NCI-H2081 treated with DMSO at 0.1 percent for 48 hours (cell line): ENCODE measurements at places on chromosomes 5 and 9.

- DNase-seq: no peak
Observed at GRCh38 chr5:61320860-61321259, 11.2 kb upstream of the ZSWIM6 start.

- DNase-seq: no peak
Observed at GRCh38 chr9:131781069-131781468, 41.2 kb upstream of the RAPGEF1 start.

- DNase-seq: no peak
Observed at GRCh38 chr5:148938522-148938882, 112.1 kb downstream of the ADRB2 start.

DNA sequence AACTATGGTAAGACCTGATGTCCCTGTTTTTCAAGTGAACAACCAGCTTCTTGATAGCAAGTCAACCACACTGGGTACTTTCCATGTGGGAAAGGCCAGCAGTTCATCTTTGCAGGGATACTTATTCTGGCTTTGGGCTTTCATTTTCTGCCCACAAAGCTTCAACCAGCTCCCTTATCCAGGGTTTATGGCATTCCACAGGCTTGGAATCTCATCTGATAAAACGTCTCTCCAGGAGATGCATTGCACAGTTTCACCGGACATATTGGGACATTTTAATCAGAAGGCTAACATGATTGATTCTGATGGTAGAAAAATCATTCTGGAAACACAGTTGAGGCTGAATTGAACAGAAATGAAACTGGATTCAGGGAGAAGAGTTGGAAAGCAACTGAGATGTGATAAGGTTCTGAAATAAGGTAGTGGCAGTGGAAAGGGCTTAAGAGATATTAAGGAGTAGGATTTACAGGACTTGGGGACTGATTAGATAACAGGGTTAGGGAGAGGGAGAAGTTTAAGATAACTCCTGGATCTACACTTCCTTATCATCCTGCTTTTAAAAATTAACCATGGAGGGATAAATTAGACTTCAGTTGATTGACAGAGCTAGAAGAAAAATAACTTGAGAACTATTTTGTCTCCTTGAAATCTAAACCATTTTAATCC, 195.8 kb upstream of the FBXL7 start:
- no peak for DNase-seq

DNA sequence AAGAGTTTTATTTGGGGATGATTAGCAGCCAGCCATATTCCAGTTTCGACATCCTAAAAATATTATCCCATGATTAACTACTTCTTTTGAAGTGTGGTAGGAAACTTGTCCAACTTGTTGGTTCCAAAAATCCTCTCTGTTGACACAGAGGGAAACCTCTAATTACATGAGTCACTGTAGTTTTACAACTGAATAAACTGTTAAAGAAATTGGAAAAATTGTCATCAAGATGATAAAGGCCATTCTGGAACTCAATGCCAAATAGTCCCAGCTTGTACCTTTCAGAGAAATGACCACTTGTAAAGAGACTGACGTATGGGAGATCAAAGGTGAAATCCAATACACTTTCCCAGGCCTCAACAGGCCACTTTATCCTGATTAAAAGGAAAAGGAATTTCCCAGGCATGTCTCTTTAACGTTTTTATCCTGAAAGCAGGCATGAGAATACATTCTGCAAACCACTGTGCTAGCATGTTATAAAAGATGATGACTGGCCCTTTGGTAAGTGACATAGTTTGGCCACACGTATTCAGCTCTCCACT, 261.6 kb downstream of the GLIS3 start:
- DNase-seq: no peak

DNA sequence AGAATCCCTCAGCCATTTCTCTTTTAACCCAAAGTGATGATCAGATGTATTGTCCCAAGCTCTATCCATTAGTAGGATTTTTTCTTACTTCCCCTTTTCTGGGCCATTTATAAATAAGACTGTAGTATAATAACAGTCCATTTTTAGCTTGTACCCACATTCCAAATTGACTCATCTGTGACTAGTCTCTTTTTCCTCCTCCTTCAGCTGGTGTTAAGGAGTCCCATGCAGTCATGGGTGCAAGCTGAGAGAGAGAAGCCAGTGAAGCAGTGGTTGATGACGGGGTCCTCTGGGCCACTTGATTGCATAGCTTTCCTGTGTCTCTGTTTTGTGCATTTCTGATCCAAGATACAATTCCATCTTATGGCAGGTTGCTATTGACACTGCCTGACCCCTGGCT, 476.0 kb upstream of the CD180 start:
- no peak for DNase-seq

- no peak for DNase-seq
Observed at GRCh38 chr5:52997424-52997823, 8.3 kb downstream of the ITGA2 start.

DNA sequence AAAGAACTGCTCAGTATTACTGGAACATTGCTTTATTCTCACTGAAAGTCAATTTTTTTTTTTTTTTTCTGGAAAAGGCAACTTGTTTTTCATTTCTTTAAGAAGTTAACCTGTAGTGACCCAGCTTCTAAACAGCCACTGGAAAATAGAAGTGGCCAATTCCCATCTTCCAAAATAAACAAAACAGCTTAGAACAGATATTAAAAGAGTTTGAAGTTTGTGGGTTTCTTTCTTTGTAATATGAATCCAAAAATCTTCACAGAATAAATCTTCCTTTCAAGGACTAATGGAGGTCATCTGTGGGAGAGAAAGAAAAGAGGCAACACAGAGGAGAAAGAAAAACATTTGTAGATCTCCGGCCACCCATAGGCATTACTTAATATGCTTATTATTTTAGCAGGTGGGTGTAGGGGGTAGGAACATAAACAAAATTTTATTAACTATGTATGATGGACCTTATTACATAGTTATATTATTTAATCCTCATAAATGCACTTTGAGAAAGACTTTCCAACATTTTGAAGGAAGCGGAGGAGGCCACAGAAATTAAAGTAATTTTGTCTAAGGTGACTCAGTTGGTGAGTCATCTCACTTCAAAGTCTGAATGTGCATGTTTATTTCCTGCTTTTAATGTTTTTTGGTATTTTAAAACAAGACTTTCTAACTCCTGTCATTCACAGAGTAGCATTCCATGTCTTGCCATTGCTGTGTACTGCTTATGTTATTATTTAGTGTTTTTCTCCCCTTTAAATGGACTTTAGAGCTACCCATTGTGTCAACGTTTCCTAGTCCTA, 1791.8 kb upstream of the WWC1 start:
- DNase-seq: no peak

- no peak for DNase-seq
Observed at GRCh38 chr5:81829242-81829641, 78.3 kb upstream of the SSBP2 start.

DNA sequence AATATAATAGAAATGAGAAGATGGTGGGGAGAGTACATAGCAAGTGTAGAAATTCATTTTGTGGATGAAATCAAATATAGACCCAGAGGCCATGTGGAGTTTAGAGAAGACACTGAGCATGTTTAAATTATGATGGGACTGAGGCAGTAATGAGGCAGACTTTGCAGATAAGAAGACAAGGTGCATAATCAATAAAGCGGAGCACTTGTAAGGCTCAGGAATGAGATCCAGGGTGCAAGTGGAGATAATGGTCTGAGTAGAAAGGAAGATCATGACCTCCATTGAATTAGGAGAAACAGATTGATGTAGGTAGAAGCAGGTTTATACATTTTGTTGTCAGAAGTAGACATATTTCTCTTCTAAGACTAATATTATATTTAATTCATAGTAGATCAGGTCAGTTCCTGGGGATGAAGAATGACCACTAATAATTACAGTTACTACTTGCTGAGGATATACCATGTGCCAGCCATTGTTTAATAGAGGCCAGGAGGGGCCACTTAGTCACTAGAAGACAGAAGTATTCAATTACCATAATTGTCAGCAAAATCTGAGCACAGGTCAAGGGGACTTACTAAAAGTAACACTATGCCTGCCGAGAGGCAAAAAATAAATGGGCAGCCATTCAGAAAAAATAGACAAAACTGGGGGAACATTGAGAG, 479.8 kb downstream of the DNAH5 start:
- DNase-seq: no peak

- no peak for DNase-seq
Observed at GRCh38 chr9:19615036-19615624, 173.7 kb downstream of the SLC24A2 start.
